ENCODE measurements at places on chromosomes 13 and 19.
A peak's percentile ranks its signal among the peaks of the same experiment; 100 is the strongest.

GRCh38 chr13:106505295-106505694 lies 30.2 kb downstream of the EFNB2 start:
- no peak for DNase-seq

DNA sequence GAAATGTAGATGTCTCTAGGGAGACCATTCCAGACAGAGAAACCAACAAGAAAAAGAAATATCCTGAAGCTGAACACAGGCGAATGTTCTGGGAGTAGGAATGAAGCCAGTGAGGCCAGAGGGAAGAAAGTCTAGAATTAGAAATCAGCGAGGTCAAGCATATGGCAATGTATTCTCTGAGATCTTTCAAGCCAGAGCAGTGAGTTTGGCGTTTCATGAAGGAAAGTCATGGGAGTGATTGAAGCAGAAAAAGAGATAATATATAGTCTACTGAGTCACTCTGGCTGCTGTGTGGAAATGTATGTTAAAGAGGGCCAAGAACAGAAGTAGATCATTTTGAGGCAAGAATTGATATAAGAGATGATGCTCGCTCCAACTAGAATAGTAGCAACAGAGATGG lies 576.0 kb downstream of the PCDH17 start:
- no peak for DNase-seq

DNA sequence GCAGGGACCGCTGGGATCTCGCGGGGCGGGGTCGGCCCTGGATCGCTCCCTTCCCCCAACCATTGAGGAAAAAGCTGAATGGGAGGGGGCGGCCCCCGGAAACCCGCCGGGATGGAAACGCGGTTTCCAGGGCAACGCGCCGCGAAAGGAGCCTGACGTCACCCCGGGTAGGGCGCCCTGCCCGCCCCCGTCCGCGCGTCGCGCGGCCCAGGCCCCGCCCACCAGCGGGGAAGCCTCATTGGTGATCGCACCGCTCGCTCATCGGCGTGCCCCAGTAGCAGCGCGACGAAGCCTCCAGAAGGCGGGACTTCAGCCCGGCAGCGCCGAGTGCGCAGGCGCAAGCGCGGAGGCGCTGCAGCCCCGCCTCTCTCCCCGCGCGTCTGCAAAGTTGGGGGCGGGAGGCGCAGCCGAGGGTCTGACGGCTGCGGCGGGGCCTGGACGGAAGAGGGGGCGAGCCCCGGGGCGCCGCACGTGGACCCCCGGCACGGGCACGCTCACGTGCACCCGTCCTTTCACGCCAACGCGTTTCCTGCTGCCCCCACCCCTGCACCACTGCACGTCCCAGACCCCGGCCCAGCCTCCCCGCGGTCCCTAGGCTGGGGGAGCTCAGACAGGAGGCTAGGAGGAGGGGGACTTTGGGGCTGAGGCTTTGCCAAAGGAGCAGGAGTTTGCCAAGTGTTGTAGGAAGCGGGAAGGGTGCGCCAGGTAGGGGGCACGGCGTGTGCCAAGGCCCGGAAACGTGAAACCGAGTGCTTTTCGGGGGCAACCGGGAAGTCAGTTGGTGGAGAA lies 8.2 kb upstream of the CIRBP start:
- peak; percentile 87 for DNase-seq

GRCh38 chr13:28041501-28041900 lies 53.0 kb upstream of the URAD start:
- no peak for DNase-seq

DNA sequence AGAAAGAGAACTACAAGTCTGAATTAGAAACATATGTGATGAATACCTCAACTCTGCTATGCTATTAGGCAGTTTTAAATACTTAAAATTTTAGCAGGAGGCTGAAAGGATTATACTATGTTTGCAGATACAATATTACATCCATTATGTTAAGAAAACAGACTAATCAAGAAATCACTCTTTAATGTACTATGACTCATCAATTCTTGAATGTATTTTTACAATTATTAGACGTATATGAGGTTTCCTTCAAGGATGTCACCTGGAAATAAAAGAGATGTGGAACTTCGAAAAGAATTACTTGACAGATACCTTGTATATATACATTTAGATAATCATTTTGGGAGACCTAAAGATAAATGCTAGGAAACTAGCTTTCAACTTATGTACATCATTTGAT lies 835.6 kb upstream of the MIR17HG start:
- DNase-seq, result no peak

DNA sequence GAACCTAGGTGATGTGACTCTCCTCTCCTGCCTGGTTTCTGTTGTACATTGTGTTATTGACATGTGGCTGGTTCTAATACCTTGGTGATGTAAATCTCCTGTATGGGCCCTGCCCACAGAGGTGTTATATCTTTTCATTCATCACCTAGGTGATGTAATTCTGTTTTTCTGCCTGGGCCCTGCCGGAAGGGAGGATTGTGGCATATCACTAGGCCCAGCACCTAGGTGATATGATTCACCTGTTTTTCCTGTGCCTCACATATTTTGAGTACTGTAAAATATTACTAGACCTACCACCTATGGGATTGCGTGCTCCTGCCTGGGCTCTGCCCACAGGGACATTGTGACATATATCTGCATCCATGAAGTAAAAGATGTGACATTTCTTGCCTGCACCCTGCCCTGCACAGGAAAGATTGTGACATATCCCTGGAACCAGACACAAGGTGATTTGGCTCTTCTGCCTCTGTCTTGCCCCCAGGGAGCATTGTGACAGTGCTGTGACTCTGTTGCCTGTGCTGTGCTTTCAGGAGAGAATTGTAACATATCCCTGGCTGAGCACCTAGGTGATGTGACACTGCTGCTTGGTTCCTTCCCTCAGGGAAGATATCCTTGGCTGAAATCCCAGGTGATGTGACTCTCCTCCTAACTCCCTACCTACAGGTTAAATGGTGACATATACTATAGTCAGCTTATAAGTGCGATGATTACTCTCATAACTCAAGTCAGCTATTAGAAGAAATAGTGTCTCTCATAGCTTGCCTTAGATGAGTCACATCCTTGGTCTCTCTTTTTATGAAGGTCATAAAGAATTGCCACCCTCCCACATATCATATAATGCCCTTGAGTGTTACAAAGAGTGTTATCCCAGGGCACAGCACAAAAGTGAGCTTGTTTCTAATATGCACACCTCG lies 13.3 kb upstream of the ZNF681 start:
- DNase-seq, result no peak

Measured in stimulated activated CD8-positive, alpha-beta memory T cell treated with anti-CD3 and anti-CD28 coated beads, Interleukin-4, amount 100 ng/mL, for 4 hours (primary cell).